ENCODE measurements at places on chromosomes 5 and 9.

DNA sequence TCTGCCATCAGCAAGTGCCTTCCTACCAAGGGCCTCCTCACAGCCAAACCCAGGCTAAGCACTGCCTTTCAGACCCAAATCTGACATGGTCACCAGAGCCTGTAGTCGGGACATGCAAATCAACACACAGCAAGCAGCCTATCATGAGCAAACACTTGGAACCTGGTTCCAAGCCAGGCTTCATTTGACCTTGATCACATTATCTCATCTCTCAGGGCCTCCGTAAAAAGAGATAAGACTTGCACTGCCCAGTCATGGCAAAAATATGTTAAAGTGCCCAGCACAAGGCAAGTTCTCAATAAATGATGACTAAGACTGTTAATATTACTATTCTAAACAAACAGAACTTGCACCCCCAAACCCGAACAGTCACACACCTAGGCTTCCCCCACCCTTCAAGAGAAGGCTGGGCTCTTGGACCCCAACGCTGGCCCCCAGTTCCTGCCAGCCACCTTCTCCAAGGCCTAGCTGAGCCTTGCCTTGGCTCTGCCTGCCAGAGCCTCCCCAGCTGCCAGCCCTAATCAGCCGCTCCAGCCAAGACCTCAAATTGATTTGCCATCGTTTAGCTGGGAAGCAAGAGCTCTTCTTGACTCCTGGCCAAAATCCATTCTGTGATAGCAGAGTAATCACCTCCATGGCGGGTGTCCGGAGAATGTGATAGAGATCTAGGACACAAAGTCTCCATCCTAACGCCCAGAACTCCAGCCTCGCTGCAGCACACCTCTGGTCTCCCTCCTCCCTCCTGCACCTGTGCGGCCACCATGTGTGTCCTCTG is 18.7 kb downstream of the CPLX2 start:
- no peak for DNase-seq

GRCh38 chr5:65876970-65877369 is 49.4 kb upstream of the ERBIN start:
- no peak for DNase-seq

DNA sequence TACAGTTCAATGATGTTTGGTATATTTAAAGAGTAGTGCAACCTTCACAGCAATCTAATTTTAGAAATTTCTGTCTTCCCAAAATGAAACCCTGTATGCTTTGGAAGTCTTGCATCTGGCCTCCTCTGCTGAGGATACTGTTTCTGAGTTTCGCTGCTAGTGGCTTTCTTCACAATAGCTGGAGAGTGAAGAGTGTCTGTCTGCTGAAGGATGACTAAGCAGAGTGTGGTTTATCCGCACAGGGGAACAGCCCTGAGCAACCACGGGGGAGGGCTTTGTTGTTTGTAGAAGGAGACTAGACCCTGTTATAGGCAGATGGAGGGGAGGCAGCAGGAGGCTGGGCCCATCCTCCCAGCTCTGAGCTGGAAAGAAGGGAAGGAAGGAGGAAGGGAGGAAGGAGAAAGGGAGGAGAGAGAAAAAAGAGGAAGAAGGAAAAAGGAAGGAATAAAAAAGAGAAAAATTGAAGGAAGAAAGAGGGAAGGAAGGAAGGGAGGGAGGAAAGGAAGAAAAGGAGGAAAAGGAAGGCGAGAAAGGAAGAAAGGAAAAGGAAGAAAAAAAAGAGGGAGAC is 10.5 kb upstream of the IRX2 start:
- DNase-seq, result no peak

DNA sequence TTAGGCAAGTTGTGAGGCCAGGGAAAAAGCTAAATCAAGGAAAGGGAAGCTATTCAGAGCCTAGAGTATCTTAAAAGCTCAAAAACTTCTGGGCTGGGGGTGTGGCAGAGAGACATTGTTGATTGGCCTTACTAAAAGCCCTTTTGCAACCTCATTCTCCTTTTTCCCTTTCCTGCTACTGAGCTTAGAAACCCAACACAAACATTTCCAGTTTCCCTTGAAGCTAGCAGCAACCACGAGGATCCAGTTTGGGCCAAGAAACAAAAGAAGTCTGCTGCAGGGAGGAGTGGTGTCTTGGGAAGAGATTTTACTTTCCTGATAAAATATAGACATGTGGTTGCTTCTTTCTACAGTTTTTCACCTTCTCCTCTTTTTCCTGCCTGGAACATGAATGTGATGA is 135.5 kb upstream of the KLF9 start:
- no peak for DNase-seq
